ENCODE measurements at places on chromosomes 3 and 15.

GRCh38 chr3:112132088-112132487 lies 960 bp downstream of the GCSAM start:
- DNase-seq, result no peak

GRCh38 chr15:33126559-33127290 lies 67.8 kb downstream of the FMN1 start:
- DNase-seq, result peak; percentile 42

DNA sequence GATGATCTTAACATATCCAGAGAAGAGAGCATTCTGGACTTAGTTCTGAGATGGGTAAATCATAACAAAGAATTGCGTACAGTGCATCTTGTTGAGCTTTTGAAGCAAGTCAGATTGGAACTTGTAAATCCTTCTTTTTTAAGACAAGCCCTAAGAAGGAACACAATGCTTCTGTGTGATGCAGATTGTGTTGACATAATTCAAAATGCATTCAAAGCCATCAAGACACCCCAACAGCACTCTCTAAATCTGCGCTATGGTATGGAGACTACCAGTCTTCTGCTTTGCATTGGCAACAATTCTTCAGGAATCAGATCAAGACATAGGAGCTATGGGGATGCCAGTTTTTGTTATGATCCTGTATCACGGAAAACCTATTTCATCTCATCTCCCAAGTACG lies 8.6 kb downstream of the KBTBD12 start:
- no peak for DNase-seq

DNA sequence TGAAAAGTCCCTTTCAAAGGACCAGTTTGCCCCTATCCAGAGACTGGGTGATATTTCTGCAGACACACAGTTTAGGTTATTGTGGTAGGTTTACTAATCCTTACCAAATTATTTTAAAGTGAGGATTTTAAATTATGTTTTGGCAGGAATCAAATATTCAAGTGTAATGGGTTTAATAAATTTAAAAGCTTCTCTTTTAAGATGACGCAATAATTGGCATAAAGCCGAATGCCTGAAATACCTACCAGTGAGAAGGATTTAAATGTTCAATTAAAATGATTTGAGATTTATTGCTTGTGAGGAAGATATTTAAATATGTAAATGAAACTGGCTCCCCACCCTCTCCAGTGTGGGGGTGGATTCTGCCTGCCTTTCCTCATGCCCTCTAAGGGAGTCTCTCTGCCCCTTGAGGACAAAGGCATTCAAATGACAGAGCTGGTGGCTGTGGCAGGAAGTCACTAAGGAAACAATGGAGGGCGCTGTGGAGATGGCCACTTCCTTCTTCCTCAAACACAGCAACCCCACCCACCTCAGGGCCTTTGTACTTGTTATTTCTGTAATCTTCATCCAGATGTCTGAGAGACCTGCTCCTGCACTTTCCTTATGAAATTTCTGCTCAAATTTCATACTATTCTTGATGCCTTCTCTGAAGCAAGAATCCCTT lies 131.7 kb downstream of the TNIK start:
- peak; percentile 26 for DNase-seq

DNA sequence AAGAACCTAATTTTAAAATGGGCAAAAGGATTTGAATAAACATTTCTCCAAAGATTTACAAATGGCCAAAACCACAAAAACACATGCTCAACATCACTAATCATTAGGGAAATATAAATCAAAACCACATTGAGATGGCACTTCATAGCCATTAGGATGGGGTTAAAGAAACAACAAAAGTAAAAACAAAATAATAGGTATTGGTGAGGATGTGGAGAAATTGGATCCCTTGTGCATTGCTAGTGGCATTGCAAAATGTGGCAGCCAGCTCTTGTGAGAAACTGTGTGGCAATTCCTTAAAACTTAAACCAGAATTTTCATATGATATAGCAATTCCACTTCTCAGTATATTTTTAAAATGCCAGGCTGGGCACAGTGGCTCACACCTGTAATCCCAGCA lies 126.5 kb downstream of the STT3B start:
- no peak for DNase-seq

DNA sequence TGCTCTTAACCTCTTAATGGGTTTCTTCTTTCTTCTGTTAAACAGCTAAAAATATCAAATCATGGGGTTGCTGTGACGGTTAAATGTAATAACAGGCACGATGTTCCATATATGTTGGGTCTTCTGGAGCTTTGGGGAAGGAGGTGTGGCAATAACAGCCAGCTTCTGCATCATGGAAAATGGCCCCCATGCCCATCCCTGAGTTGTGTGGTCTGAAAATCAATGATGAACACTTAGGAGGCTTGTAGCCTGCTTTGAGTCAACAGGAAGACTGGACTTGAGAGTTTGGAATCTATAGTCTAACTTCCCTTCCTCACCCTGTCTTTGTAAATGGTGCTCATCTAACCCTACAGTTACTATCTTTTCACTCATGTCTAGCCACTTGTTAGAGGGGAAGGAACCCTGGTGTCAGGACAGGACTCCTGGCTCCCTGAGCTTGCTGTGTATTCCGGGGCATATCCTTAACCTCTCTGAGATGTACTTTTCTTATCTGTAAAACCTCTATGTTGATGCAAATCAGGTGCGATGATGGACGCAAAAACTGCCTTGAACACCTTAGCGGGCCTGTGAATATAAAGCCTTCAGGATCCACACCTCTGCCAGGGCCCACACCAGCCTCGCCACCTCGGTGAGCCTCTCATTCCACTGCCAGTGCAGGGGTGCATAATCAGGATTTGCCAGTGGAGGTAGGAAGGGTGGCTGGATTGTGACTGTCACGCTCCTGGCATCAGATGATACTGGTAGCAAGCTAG lies 27.5 kb downstream of the SMAD3 start:
- no peak for DNase-seq

DNA sequence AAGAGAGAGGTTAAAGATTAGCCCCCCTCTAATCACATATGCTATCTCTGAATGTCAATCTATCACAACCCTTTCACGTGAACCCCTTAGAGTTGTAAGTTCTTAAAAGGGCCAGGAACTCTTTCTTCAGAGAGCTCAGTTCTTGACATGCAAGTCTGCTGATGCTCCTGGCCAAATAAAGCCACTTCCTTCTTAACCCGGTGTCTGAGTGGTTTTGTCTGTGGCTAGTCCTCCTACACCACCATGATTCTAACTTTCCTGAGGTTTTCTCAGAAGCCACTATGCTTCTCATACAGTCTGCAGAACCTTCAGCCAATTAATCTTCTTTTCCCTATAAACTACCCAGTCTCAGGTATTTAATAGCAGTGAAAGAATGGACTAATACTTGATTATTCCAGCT lies 231.1 kb upstream of the CNTN6 start:
- DNase-seq, result no peak

DNA sequence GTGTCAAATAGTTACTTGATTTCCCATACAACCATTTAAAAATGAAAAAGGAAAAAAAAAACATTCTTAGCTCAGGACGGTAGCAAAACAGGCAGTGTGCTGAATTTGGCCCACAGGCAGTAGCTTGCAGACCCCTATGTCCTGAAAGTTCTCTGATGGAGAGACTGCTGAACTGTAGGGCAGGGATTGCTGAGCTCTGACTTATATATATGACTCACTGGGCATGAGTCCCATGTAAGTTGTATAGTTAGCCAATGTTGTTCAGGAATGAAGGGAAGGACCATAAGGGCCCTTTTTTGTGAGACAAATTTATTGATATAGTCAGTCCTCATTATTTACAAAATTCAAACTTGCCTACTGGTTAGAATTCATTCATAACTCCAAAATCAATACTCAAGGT lies 36.9 kb upstream of the FRMD4B start:
- DNase-seq, result no peak

GRCh38 chr15:101008158-101009139 lies 89.3 kb downstream of the LRRK1 start:
- peak; percentile 91 for DNase-seq

- DNase-seq, result no peak
Measured at GRCh38 chr15:40340038-40340739, 550 bp downstream of the CCDC9B start.

GRCh38 chr3:118808723-118809122 lies 225.9 kb downstream of the IGSF11 start:
- DNase-seq, result no peak

DNA sequence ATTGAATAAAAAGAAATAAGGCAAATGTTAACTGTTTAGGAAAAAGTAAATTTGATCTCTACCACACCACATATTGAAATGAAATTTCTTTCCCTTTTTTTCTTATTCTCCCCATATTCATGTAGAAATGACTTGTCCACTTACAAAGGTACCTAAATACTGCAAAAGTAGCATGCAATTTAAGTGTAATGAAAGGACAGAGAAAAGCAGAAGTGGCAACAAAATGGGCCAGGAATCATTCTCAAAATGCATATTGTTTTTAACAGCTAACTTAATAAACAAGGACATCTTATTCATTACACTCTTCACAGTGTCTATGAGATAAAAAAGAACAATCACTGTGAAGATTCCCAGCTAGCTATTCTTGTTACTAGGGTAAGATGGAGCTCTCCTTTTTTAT lies 40.6 kb upstream of the FGF7 start:
- no peak for DNase-seq

DNA sequence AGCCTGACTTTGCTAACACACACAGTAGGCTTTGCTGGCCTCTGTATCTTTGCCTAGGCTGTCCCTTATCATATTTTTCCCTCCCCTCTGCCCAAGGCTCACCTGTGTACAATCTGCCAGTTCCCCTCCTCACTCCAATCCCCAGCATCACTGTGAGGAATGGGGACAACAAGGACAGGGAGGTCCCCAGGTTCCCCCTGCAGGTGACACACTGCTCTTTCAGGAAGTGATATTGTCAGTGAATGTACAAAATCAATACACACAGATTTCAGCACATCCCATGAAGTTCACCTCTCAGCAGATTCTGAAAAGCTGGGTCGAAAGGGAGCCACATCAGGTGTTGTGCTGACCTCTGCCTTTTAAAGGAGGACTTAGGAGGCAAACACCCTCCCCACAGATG lies 177.5 kb downstream of the RAB11A start:
- DNase-seq, result no peak

DNA sequence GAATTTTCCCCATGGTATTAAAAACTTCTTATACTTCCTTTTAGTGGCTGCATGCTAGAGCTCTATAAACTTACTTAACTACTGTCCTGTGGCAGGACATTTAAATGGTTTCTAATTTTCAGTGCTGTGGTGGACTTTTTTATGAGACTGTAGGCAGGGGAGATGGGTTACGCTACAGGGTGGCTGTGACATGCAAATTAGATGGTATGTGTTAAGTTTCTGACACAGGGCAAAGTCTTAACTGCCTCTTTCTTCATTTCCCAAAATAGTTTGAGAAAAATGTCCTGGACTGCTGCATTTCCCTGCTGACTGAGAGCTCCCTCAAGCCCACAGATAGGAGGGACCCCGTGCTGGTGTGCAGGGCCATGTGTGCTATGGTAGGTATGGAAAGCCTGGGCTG lies 22.0 kb downstream of the TGM4 start:
- no peak for DNase-seq

- DNase-seq, result no peak
Measured at GRCh38 chr3:57038466-57039164, 21.8 kb upstream of the SPATA12 start.

- DNase-seq, result no peak
Measured at GRCh38 chr3:153319705-153320554, 157.9 kb downstream of the RAP2B start.

GRCh38 chr3:172646439-172647015 lies 64.3 kb downstream of the NCEH1 start:
- DNase-seq, result no peak

DNA sequence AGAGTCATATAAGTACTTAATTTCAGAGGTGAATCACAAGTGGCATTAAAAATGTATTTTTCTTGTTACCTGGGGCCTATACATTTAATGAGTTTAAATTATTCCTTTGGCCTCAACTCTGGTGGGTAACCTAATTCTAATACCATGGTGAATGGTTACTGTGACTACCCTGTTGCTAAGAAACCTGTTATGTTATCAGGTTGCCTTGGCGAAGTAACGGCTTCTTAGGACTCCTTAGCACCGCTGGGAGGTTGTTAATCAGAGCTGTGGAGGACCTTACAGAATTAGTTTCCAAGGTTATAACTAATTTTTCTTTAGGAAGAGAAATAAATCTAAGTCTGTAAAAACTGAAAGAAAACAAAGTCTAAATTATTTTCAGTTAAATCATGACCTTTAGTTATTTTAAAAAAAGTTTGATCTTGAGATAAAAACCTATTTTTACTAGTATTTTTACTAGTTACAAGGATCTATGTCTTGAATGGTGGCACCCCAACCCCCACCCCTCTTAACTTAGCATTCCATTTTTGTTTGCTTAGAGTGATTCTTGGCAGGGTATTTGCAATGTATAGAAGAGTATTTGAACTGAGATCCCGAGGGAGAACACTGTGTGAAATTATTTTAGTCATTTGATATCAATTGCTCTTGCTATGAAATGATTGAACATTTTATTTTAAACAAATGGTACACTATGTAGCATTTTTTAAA lies 155.5 kb downstream of the FNDC3B start:
- DNase-seq, result no peak

GRCh38 chr3:176968631-176969030 lies 228.7 kb downstream of the TBL1XR1 start:
- no peak for DNase-seq
